ENCODE measurements at places on chromosomes 7 and 10. TPM values are rescaled to one million over a fixed set of nuclear protein-coding genes. Genes with fewer than 3 reads are reported as not detected.

CLRN3 gene
- total RNA-seq, result not detected

TSPAN13 gene
- 24.1 TPM for total RNA-seq

INA gene
- total RNA-seq, result under 0.01 TPM

PRTFDC1 gene
- total RNA-seq, result 4.1 TPM

MACROH2A2 gene
- 25.6 TPM for total RNA-seq

CYP17A1 gene
- not detected for total RNA-seq

GPC2 gene
- total RNA-seq, result 1.1 TPM

Data from hair follicular keratinocyte (primary cell).